Body of pancreas (tissue), 4 donors: ENCODE measurements at places on chromosomes 2 and 18. TPM values are rescaled to one million over a fixed set of nuclear protein-coding genes. Genes with fewer than 3 reads are reported as not detected.

DNA sequence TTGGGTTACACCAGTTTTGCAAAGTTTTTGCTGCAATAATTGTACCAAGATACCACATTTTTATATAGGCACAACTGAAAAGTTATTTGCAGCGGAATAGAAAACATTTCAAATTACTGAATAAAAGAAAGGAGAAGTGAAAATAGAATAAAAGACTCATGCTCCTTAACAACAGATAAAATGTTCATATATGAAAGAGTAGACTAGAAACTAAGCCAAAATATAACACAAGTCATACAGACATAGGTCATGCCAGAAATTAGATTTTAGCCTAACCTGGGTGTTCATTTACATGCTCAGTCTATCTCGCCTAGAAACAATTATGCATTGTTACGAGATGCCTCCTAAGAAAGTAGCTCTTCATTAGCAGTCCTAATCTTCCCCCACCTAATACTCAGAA is 16.4 kb upstream of the MAP3K20 start:
- no peak for DNase-seq

The RMDN2 gene
- 10.4 TPM for total RNA-seq

GRCh38 chr2:161337247-161337646 is 29.0 kb downstream of the PSMD14 start:
- no peak for DNase-seq

The MARCO gene
- 1.0 TPM for total RNA-seq

The FBXO15 gene
- total RNA-seq = 1.0 TPM

The TBR1 gene
- total RNA-seq = not detected

GRCh38 chr2:137333386-137334165 is 568.2 kb downstream of the THSD7B start:
- DNase-seq = no peak

The PLEKHM3 gene
- total RNA-seq = 15.2 TPM

DNA sequence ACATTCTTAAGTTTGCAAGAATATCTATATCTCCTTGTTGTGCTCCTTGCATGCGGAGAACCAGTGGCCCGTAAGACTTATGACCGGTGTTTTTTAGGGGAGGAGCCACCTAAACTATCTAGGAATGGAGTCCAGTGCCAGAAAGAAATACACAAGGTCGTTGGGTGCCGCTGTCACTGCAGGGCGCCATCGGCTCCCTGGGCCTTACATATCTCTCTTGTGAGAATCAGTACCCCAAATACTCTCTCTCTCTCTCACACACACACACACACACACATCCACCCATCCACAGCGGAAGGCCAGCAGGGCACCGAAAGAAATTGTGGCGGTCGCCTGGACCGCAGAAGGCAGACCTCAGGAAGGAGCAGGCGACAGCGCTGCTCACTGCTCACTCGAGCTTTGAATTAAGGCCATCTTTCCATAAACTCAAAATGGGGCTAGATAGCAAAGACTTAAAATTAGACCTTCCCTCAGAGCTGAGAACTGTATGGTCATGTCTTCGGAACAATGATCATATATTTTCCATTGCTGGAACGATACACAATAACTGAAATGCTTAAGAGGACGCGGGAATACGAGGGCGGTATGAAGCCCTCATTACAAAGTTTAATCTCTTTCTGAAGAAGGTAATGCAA is 10.4 kb downstream of the NR4A2 start:
- no peak for DNase-seq

DNA sequence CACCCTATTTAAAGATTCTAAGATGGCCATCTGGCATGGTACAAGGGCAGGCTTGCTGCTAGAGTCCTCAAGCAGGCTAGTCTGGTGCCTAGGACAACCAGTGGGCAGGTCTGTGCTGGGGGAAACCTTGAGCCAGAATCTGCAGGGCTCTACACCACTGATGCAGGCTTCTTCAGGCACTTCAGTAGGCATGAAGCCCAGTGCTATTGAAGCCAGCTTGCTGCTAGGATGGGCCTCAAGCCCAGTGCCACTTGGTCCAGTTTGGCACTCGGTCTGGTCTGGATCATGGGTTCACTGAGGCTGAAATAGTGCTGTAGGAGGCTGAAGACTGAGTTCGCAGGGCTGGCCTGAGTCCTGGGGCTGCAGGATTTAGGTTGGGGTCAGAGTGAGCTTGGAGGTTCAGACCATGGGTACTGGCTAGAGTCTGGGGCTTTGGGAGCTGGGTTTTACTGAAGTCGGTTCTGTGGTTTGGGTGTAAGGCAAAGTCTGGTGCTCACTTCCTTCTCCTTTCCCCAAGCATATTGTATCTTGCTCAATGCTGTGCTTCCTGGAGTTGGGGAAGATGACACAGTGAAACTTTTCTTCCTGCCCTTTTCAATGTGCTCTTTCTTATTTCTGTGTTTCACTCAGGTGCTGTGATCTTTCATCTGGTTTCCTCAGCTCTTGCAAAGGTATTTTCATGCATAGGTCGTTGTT is 41.2 kb downstream of the SP100 start:
- DNase-seq = peak; percentile 45

The FOXI3 gene
- total RNA-seq = not detected

DNA sequence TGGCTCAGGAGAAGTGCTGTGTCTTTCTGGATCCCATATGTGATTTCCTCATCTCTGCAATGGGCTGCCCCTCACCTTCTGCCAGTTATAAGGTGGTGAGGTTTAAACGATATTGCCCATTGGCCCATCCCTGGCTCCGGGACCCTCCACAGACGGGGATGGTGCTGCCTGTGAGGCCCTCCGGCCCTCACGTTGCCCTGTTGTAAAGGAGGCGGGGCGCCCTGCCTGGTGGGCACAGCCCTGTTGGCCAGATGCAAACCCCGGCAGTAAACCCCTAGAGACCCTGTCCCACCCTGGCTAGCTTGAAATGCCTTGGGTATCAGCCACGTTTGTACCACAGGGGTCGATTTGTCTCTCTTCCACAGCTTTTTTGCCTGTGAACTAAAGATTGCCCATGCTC is 7.4 kb downstream of the ARHGEF4 start:
- no peak for DNase-seq

DNA sequence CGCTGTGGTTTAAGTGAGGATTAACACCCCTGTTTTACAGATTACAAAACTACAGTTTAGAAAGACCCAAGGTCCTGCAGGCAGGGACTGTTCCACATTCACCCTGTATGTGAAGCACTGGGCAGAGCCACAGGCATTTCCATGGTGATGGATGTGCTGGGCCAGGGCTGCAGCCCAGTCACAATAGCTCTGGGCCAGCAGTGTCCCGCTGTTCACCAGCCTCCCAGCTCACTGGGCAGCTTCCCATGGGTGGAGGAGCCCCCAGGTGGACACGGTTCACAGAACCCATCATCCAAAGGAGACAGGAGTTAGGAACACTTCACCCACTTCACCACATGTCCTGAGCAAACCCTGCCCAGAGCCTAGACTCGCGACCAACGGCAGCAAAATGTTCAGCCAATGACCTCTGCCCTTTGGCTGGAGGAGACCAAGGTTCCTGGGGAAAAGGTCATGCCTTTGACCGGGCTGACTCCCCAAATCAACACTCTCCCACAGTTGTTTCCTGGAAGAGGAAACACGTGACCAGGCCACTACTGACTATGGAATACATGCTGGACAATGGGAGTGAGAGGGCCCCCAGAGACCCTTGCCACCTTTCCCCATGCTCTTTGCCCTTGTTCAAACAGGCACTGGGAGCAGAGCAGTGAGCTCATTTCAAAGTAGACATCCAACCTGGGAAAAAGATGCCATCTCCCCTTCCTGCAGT is 28.0 kb upstream of the SLC35F6 start:
- DNase-seq = no peak

The R3HDM1 gene
- total RNA-seq = 60.3 TPM
